ENCODE measurements at places on chromosomes 4 and X.

- no peak for DNase-seq
Measured at GRCh38 chr4:173578956-173579355, 48.9 kb upstream of the HAND2 start.

- no peak for DNase-seq
Measured at GRCh38 chr4:155032521-155033229, 175.8 kb upstream of the NPY2R start.

DNA sequence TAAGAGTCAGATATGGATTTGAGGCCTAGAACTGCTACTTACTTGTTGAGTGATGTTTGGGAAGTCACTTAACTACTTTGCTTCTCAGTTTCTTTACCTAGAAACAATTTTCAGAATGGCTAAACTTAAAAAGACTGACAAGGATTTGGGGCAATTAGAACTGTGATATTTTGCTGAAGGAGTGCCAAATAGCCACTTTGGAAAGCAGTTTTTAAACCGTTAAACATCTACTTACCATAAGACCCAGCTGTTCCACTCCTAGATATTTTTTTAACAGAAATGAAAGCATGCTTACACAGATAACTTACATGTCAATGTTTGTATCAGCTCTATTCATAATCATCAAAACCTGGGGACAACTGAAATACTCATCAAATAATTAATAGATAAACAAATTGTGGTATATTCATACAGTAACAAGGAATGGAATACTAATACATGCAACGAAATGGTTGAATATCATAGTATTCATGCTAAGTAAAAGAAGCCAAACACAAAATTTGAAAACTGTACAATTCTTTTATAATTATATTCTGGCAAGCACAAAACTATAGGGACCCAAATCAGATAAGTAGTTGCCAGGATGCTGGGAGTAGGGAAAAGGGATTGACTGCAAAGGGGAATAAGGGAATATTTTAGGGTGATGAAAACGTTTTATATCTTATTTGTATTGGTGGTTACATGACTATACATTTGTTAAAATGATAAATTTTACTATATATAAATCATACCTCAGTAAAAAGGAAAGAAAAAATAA lies 24.0 kb downstream of the RPA4 start:
- no peak for DNase-seq

- DNase-seq = no peak
Measured at GRCh38 chr4:88868510-88868909, 170.9 kb upstream of the NAP1L5 start.

DNA sequence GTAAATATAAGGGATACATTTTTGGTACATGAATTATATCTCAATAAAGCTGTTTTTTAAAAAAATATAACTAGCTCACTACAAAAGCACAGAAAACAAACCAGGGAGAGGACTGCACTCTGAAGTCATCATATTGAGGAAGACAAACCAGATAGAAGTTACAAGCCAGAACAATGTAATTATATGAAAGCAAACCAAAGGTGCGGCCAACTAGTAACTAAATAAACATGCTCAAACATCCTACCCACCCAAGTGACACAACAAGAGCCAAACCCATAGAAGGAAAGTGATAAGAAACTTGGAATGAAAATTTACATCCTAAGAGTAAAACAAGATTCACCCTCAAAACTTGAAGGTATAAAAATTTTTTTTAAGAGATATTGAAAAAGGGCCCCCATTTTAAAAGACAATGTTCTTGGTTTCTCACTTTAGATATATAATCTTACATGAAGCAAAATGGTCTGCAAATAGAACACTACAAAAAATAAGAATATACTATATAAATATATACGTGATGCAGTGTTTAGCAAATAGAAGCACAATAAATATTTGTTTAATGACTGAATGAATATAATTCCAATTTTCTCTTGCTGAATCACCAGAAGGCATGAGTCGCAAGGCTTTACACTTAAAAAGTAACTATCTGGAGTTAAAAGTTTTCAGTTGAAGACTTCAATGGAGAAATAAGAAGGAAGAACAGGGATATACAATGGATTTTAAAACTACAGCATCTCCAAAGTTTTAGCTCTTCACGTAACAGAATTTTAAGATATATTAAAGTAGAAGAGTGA lies 4.0 kb upstream of the SH3D19 start:
- DNase-seq = no peak

GRCh38 chr4:190020790-190021717 lies 6.0 kb downstream of the FRG2 start:
- peak; percentile 64 for DNase-seq

GRCh38 chrX:119410027-119410819 lies 11.1 kb downstream of the SLC25A43 start:
- no peak for DNase-seq

DNA sequence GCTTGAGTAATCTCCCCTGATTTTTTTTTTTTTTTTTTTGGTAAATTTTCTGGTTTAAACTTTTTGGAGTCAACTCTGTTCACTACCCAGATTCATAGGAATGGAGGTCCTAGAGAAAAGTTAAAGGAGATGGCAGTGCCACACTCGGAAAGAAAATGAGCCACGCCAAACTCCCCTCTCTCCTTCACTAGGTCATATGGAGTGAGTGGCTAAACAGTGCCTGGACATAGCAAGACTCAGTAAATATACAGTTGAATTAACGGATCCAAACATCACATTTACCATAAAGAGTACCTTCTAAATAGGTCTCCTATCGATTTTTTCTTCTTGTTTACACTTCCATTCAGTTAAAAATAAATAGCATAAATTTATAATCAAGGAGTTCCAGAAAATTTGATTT lies 13.6 kb upstream of the AMTN start:
- DNase-seq = no peak

GRCh38 chr4:2946812-2947600 lies 16.2 kb downstream of the NOP14 start:
- DNase-seq = no peak

DNA sequence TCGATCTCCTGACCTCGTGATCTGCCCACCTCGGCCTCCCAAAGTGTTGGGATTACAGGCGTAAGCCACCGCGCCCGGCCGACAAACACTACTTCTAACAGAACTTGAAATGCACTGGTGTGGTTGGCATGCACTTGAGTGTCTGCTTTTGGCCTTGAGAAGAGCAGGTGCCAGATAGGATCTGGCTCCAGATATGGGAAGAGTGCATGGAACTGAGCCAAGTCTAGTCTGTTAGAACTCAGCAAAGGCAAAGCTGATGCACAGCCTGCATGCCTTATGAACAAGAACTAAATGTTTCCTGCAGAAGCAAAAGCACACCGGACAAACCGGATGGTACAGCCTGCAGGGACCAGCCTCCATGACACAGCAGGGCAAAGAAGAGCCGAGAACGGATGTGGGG lies 35.1 kb upstream of the TBL1X start:
- no peak for DNase-seq

DNA sequence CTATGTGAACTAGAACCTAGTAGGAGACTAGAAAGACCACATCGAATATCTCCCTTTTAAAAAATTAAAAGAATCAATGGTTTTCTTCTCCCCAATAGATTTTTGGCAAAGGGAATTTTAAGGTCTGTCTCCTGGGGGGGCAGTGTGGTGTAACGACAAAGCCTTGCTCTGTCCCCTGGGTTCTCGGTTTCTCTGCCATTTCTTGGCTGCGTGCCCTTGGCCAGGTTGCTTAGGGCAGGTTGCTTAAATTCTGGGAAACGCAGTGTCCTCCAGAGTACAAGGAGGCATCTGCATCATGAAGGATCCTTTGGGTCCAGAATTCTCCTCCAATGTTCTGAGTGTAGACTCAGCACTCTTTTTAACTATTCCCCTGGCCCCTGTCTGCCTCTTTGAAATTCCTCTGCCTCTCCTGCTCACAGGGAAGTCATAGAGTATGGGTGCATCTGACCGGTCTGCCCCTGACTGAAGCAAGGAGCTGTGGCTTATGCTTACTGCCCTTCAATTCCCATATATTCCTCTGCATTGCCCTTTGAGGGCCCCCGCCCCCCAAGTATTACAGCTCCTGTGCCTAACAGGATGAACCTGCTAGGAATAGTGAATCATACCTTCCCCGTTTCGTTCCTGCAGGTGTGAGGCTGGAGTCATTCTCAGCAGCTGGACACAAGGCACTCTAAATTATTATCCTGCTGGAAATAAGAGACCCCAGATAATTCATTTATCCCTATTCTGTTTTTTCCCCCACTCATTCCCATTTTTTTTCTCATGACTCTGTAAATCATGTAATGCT lies 2.2 kb downstream of the KIT start:
- DNase-seq = no peak

- DNase-seq = no peak
Measured at GRCh38 chrX:41863343-41864203, 59.8 kb downstream of the CASK start.

DNA sequence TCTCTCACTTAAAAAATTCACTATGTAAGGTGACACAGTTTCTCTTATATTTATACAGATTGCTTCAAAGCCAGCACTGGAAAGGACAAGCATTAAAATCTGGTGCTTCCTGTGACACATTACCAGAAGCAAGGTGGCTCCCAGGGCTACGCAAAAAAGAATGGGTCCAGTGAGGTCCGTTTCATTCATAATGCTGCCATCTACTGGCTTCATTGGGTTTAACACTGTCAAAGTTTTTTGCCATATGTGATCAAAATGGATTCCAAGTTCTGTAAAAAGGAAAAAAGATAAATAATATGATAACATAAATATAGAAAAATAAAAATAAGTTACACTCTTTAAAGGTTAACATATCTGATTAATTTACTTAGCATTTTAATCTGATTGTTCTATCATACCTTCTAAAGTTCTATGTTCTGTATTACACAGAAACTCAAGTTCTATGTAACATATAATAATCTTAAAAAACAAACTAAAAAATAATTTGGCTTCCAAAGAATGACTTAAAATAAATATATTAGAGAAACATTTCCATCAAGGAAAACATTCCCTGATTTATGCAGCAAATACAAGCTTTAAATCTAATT lies 22.1 kb downstream of the YIPF7 start:
- DNase-seq = no peak

- DNase-seq = no peak
Measured at GRCh38 chr4:138035781-138036258, 206.3 kb downstream of the SLC7A11 start.

GRCh38 chrX:63746278-63746677 lies 38.7 kb downstream of the ARHGEF9 start:
- DNase-seq = no peak

- DNase-seq = no peak
Measured at GRCh38 chr4:152613841-152614721, 65.7 kb downstream of the TMEM154 start.

GRCh38 chr4:150960079-150960478 lies 55.0 kb downstream of the LRBA start:
- DNase-seq = no peak

- peak; percentile 33 for DNase-seq
Measured at GRCh38 chr4:149987330-149988086, 90.7 kb upstream of the DCLK2 start.

DNA sequence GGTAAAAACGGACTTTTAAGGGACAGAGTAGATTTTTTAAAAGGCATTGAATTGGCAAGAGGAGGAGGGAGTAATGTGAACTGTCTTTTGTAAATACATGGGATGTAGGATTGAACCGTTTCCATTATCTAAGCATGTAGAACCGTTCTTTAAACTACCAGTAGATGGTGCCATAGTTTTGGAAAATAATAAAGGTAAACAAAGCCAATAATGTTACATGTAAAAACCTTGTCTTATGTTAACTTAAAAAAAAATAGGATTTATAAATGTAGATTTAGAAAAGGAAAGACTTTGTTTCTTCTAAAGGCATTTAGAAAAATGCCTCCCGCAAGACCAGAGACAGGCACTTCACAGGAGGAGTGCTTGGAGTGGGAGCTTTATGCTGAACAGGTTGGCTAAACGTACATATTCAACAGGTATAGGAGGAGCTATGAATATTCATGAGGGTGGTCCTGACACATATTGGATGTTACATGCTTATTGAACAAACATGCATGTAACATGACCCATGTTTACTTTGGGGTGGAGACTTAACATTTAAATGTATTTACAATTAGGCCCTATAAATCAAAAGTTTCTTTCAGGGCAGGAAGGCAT lies 45.5 kb upstream of the FAM241A start:
- no peak for DNase-seq

- no peak for DNase-seq
Measured at GRCh38 chr4:82043081-82043808, 330.5 kb downstream of the HNRNPD start.

GRCh38 chrX:33211356-33212260 lies at the start of gene DMD:
DMD (minus strand) TSS chrX:33211549; CDS start chrX:33211312, 237 bp downstream.
- peak; percentile 82 for DNase-seq

DNA sequence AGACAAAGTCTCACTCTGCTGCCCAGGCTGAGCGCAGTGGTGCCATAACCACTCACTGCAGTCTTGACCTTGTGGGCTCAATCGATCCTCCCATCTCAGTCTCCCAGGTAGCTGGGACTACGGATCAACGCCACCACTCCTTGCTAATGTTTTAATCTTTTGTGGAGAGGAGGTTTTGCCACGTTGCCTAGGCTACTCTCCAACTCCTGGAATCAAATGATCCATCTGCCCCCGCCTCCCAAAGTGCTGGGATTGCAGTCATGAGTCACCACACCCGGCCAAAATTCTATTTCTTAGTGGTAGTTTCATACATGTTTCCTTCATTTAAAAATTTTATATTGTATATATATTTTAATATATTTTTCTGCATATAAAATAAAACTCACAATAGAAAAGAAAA lies 125.8 kb upstream of the CLNK start:
- DNase-seq = no peak

DNA sequence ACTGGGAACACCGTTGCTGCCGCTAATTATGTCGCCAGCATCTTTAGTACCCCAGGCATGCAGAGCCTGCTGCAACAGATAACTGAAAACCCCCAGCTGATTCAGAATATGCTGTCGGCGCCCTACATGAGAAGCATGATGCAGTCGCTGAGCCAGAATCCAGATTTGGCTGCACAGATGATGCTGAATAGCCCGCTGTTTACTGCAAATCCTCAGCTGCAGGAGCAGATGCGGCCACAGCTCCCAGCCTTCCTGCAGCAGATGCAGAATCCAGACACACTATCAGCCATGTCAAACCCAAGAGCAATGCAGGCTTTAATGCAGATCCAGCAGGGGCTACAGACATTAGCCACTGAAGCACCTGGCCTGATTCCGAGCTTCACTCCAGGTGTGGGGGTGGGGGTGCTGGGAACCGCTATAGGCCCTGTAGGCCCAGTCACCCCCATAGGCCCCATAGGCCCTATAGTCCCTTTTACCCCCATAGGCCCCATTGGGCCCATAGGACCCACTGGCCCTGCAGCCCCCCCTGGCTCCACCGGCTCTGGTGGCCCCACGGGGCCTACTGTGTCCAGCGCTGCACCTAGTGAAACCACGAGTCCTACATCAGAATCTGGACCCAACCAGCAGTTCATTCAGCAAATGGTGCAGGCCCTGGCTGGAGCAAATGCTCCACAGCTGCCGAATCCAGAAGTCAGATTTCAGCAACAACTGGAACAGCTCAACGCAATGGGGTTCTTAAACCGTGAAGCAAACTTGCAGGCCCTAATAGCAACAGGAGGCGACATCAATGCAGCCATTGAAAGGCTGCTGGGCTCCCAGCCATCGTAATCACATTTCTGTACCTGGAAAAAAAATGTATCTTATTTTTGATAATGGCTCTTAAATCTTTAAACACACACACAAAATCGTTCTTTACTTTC lies 1.8 kb downstream of the UBQLN2 start:
- peak; percentile 24 for DNase-seq
